ENCODE measurements at places on chromosomes 7 and 10.

GRCh38 chr7:139808427-139808826 lies 20.6 kb upstream of the TBXAS1 start:
- DNase-seq = no peak

- no peak for DNase-seq
Observed at GRCh38 chr10:131569851-131570715, 258.6 kb upstream of the TCERG1L start.

GRCh38 chr10:14507176-14507575 lies 176.5 kb upstream of the FRMD4A start:
- no peak for DNase-seq

DNA sequence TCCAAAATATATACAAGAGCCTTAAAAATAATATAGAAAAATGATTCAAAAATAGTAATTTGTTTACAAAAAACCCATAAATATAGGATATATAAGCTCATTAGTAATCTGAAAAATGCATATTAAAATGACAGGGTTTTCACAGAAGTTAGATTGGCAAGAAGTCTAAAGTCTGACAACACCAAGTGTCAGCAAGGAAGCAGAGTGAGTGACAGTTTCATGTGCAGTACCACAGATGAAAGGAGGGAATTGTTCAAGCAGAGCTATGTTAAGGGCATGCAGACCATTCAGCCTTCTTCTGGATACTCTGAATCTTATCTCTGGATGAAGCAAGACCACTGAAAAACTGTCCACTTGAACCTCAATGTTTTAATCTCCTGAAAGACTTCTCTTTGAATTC lies 55.9 kb downstream of the ZNF248 start:
- DNase-seq = no peak

DNA sequence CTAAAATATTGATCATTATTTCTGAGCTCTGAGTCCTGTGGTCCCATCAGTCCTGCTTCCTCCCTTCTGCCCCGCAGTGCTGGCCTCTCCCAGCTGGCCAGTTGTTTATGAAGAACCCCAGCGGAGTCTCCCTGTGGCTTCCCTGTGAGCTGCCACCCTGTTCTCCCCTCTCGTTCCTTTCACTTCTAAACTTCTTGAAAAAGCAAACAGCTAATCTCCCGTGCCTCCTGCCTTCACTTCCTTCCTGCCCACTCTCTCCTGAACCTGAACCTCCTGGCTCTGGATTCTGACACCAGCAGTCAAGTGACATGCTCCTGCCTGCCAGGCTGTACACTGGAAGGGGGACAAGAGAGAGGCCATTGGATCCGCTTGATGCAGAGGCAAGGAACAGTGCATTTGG lies 63.7 kb upstream of the ZPBP start:
- DNase-seq = peak; percentile 38

- peak; percentile 64 for DNase-seq
Observed at GRCh38 chr7:104943502-104944343, 70.3 kb upstream of the KMT2E start.

DNA sequence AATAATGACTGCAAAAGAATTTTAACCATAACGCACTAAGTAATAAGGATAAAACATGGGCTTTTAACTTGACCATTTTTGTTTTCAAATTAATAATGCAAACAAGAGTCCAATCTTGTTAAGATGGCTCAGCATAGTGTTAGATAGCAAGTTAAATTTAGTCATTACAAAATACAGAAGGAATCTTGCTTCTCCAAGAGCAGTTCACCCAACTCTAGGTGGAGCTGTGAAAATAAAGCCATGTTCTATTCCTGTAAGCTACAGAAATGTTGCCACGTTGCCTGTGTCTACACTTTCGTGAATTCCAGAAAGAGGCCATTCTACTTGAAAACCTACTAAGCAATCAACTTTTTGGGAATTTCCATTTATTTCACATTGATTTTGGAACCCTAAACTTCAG lies 191.9 kb downstream of the SFMBT2 start:
- peak; percentile 16 for DNase-seq

GRCh38 chr10:122703483-122704448 lies 4.1 kb upstream of the C10orf120 start:
- peak; percentile 1 for DNase-seq

DNA sequence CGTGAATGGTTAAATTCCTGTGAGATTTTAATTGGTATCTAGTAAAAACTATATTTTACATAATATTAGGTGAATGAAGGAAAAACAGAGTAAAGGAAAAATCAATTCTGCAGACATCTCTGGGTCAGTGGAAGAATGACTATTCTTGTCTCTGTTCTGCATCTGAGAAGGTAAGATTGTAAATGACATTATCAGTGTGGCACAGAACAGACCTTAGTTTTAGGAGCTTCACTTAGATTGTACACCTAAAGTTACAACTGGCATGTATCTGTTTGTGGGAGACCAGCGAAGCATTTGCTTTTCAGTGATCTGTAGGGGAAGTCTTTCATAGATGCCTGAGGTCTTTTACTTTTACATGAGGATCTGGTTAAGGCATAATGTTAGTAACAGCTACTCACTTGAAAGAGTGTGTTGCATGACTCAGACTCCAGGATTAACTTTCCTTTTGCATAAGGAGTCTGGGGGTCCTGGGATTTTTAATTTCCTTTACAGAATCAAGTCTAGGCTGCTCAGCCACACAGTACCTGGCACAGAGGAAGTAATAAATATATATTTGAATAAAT lies 56.2 kb downstream of the JMJD1C start:
- DNase-seq = no peak

- DNase-seq = no peak
Observed at GRCh38 chr7:151311294-151311864, 30.2 kb upstream of the NUB1 start.

GRCh38 chr10:44891721-44892120 lies 19.4 kb upstream of the TMEM72 start:
- DNase-seq = no peak

DNA sequence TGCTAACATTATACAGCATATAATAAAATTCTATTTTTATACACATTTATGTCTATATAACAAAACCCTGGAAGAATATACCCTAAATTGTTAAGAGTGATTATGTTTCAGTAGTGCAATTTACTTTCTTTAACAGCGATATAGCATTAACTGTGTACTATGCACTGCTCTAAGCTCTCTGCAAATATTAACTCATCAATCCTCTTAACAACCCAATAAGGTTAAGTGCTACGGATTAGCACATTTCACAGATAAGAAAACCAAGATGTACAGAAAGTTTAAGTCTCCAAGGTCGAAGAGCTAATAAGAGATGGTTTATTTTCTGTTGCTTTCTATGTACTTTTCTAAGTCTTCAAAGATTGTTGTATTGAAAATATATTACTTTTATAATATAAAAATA lies 95.8 kb downstream of the SEMA3C start:
- no peak for DNase-seq

GRCh38 chr7:155358066-155358947 lies 60.6 kb downstream of the INSIG1 start:
- no peak for DNase-seq

DNA sequence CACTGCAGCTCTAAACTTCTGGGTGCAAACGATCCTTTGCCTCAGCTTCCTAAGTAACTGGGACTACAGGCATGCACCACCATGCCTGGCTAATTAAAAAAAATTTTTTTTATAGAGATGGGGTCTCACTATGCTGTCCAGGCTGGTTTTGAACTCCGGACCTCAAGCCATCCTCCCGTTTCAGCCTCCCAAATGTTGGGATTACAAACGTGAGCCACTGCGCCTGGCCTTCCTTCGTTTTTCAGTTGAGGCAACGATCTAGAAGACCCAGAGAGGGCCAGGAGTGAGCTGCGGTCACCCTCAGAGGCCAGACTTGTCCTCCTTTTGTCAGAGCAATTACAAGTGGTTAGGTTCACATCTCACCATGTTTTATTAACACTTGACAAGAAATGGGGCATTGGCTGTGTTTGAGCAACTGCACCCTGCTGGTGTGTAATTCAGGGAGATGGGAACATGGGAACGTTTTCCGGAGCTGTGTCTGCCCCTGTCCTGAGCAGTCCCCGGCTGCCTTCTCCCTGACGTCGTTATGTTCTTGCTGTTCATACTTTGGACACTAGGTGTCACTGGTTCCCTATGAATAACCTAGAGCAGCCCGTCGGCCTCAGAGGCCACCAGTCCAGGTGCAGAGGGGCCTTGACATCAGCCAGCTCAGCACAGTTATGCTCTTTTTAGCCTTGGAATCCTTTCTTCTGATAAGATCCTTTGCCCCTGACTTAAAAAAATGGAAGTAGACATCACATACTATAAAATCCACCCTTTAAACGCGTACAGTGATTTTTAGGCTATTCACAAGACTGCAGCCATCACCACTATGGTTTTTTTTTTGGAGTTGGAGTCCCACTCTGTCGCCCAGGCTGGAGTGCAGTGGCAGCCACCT lies 375.0 kb downstream of the TYW1 start:
- DNase-seq = peak; percentile 89

GRCh38 chr10:119178372-119179119 lies at the start of gene PRDX3:
Gene PRDX3 (minus strand): TSS chr10:119178812. CDS start chr10:119178790, 22 bp downstream.
- DNase-seq = peak; percentile 90

GRCh38 chr10:129695671-129696070 lies 228.6 kb downstream of the MGMT start:
- DNase-seq = no peak

- no peak for DNase-seq
Observed at GRCh38 chr10:97608991-97609561, 19.6 kb downstream of the C10orf62 start.

DNA sequence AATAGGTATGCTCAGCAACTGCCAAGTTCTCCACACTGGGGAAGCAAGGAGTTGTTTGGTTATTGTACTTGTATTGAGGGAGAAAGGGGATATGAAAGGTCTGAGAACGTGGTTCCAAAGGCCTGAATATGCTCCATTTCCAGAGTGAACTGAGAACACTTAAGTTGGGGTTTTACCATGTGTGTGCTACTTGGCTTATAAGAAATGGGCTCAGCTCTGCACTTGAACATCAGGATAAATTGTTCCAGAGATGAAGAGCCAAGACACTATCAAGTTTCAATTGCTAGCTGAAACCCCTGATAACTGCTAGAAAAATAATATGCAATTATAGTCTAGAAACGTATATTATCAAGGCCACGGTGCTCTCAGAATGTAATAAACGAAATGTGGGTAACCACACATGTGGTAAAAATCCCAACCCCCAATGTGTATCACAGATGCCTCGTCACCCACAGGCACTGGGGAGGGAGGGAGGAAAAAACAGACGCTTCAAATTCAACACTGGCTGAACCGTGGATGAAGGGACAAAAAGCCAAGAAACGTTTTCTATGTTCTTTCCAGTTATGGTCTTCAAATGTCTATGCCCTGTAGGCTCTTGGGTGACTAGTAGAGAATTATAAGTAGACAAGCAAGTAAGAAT lies 16.3 kb downstream of the ELMO1 start:
- no peak for DNase-seq

GRCh38 chr10:5546891-5547680 lies 22.3 kb downstream of the CALML3 start:
- no peak for DNase-seq

GRCh38 chr10:33373263-33373662 lies 38.8 kb upstream of the NRP1 start:
- no peak for DNase-seq

DNA sequence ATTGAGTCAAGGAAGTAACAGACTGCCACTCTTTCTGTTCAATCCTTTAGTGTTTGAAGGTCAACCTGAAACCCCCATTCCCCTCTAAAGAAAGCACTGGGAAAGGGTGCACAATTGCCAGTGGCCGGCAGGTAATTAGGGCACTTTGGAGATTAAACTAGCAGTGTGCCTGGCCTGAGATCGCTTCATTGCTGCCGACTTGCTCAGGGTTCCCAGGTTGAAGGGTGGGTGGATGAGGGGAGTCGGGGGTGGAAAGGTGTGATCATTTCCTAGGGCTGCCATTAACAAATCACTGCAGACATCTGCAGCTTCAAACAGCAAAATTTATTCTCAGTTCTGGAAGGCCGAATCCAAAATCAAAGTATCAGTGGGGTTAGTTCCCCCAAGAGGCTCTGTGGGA lies 16.3 kb upstream of the BTBD16 start:
- DNase-seq = no peak

GRCh38 chr10:51014680-51015389 lies 59.5 kb upstream of the PRKG1 start:
- peak; percentile 8 for DNase-seq

- DNase-seq = no peak
Observed at GRCh38 chr10:108598831-108599230, 1324.5 kb downstream of the XPNPEP1 start.

GRCh38 chr10:50614444-50615137 lies 9.2 kb downstream of the SGMS1 start:
- no peak for DNase-seq

- no peak for DNase-seq
Observed at GRCh38 chr7:107816011-107816566, 13.1 kb upstream of the SLC26A3 start.

- DNase-seq = no peak
Observed at GRCh38 chr7:1794888-1795542, 124.9 kb downstream of the ELFN1 start.

- DNase-seq = no peak
Observed at GRCh38 chr7:157077986-157078644, 60.6 kb upstream of the UBE3C start.

DNA sequence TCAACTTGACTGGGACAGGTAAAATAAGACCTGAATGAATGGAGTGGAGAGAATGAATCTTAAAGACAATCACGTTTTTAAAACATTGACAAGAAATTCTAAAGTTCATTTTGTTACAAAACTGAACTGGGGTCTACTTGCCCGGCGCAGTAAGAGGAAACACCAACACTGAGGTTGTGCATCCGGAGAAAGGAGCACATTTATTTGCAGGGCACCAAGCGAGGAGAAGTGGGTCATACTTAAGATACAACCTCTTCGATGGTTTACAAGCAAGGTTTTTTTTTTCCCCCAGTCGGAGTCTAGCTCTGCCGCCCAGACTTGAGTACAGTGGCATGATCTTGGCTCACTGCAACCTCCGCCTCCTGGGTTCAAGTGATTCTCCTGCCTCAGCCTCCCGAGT lies 3.4 kb upstream of the REPIN1 start:
- no peak for DNase-seq

DNA sequence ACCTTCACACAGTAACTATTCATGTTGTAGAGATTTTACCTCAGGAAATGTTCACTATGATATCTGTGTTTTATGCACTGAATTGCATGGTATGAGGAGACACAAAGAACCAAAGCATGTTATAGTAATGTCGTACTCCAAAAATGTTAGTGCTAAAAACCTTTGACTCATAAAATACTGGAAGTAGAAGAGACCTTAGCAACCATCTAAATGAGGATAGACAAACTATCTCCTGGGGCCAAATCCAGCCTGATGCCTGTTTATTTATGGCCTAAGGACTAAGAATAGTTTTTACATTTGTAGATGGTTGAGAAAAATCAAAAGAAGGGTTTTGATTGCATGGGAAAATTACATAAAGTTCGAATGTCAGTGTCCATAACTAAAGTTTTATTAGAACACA lies 535.1 kb downstream of the INHBA start:
- DNase-seq = no peak

GRCh38 chr10:105956550-105956949 lies 1208.0 kb downstream of the SORCS1 start:
- DNase-seq = no peak

DNA sequence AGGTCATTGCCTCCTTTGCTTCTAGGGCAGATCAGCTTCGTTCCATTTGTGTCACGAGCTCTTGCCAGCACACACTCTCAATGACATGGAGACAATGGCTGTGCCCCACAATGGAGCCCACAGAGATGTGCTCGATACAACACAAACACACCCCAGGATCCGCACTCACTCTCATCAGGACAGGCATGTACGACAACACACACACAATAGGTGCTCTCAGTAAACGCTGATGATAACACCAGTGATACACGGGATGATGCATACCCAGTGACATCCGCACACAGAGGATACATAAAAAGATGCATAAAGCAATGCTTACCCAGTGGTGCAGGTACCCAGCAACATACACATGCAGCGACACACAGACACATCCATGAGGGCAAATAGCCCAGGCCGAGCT lies 61.2 kb upstream of the LBX1 start:
- DNase-seq = no peak

- DNase-seq = no peak
Observed at GRCh38 chr10:12633776-12634620, 284.7 kb downstream of the CAMK1D start.

Data from inflammatory macrophage treated with lipopolysaccharide for 1 hour (primary cell).